ENCODE measurements at places on chromosomes 4 and X. TPM values are rescaled to one million over a fixed set of nuclear protein-coding genes. Genes with fewer than 3 reads are reported as not detected.

PCDH19 gene
- not detected for total RNA-seq

- peaks cover 8% of the 10 kb centered on the region for H3K27me3 ChIP-seq
- no peak overlapping the region for H3K4me3 ChIP-seq
- no peak overlapping the region for H3K27ac ChIP-seq
- no peaks in the 10 kb centered on the region for H3K36me3 ChIP-seq
- H3K4me1 ChIP-seq = no peaks in the 10 kb centered on the region
- DNase-seq = no peak
Measured at GRCh38 chr4:76494243-76494642, 59.2 kb downstream of the SHROOM3 start.

DNA sequence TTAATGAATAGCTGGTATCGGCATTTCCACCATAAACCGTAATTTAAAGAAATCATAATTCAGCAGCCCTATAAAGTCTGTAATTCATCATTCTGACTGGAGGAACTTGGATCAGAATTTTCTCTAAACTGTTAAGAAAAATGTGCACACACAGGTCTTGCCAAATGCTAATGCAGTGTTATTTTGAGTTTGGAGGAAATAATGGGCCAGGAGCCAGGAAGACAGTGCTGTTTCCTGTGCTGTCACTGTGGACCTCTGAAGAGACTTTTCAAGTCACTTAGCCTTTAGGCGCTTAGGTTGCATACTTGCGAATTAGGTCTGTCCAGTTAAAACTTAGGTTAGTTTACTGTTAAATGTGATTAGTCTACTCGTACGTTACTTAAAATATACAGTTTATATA, 137.5 kb upstream of the ANXA3 start:
- H3K36me3 ChIP-seq = no peaks in the 10 kb centered on the region
- H3K4me3 ChIP-seq = no peak overlapping the region
- H3K27me3 ChIP-seq = peaks cover 10% of the 10 kb centered on the region
- no peak for DNase-seq

BOD1L1 gene
- 38.3 TPM for total RNA-seq

- H3K27me3 ChIP-seq = peaks cover 2% of the 10 kb centered on the region
- H3K4me3 ChIP-seq = no peak overlapping the region
- no peak for DNase-seq
- H3K4me1 ChIP-seq = no peaks in the 10 kb centered on the region
Measured at GRCh38 chr4:76476571-76476970, 41.5 kb downstream of the SHROOM3 start.

GRCh38 chrX:150872773-150873336, 25.6 kb downstream of the CD99L2 start:
- H3K4me1 ChIP-seq = peaks cover 27% of the 10 kb centered on the region
- H3K27me3 ChIP-seq = no peaks in the 10 kb centered on the region
- H3K4me3 ChIP-seq = no peak overlapping the region
- no peak for DNase-seq

- H3K4me1 ChIP-seq = peaks cover 2% of the 10 kb centered on the region
- H3K27ac ChIP-seq = no peak within 1 kb of the TSS
- DNase-seq = no peak
- peaks cover 46% of the 10 kb centered on the region for H3K27me3 ChIP-seq
- no peak within 1 kb of the TSS for H3K4me3 ChIP-seq
- H3K36me3 ChIP-seq = no peaks in the 10 kb centered on the region
Measured at GRCh38 chrX:10156199-10157031, at the start of gene CLCN4. TSS of gene CLCN4 (plus strand) at chrX:10156975. CDS start at chrX:10185033, 28,058 bp downstream.

- no peak for DNase-seq
- H3K4me3 ChIP-seq = no peak overlapping the region
- no peaks in the 10 kb centered on the region for H3K4me1 ChIP-seq
- H3K36me3 ChIP-seq = no peaks in the 10 kb centered on the region
- peaks cover 12% of the 10 kb centered on the region for H3K27me3 ChIP-seq
Measured at GRCh38 chr4:57044996-57045395, 65.2 kb downstream of the IGFBP7 start.

RTL5 gene
- 0.21 TPM for total RNA-seq

CXCL5 gene
- total RNA-seq = not detected

DNA sequence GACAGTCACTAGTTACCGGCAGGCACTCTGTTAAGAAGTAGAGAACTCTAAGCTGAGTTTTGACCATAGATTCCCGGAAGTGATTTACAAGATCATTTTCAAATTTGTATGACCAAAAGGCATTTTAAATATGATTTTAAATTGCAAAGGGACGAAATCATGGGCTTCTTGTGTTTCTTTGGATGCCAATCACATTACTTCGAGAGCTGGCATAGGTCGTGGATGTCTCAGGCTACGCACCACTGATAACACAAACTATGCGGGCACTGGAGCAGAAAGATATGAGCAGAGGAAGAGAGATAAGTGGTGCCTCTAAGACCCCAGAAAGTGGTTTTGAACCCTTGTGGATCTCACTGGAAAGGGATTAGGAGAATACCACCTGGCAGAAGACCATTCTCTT, 294.2 kb upstream of the FTHL17 start:
- no peak overlapping the region for H3K4me3 ChIP-seq
- no peak overlapping the region for H3K27ac ChIP-seq
- no peaks in the 10 kb centered on the region for H3K36me3 ChIP-seq
- DNase-seq = no peak
- no peaks in the 10 kb centered on the region for H3K27me3 ChIP-seq

- no peaks in the 10 kb centered on the region for H3K36me3 ChIP-seq
- H3K27ac ChIP-seq = peak overlapping the region; percentile 45
- H3K4me3 ChIP-seq = no peak overlapping the region
- no peak for DNase-seq
- H3K27me3 ChIP-seq = peaks cover 3% of the 10 kb centered on the region
Measured at GRCh38 chrX:134634691-134635090, 23.6 kb downstream of the PLAC1 start.

C1QTNF7 gene
- total RNA-seq = not detected

- no peak overlapping the region for H3K27ac ChIP-seq
- no peaks in the 10 kb centered on the region for H3K36me3 ChIP-seq
- no peak overlapping the region for H3K4me3 ChIP-seq
Measured at GRCh38 chr4:60934566-60935295, 265.4 kb upstream of the ADGRL3 start.

GRCh38 chr4:141132072-141132708, 1.1 kb downstream of the RNF150 start:
- H3K4me3 ChIP-seq = peak overlapping the region; percentile 63
- H3K27ac ChIP-seq = no peak overlapping the region
- peaks cover 73% of the 10 kb centered on the region for H3K27me3 ChIP-seq

DNA sequence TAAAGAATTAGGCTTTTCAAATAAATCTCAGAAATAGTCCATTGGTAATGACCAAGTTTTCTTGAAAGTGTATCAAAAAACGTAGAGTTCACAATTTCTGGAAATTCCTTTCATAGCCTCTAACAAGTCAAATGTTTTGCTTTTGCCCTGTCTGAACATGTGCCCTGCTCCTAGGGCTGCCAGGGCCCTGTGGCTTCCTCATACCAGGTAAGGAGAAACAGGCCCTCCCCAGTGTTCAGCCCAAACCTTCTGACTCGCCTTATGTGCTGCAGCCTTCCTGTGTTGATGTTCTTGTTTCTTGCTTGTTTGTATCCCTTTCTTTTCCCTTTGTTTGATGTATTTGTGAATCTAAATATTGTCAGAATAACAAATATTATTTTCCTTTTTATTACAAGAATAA, 146.1 kb upstream of the PACRGL start:
- H3K4me1 ChIP-seq = no peaks in the 10 kb centered on the region
- no peak overlapping the region for H3K27ac ChIP-seq
- no peak for DNase-seq
- no peaks in the 10 kb centered on the region for H3K27me3 ChIP-seq
- no peak overlapping the region for H3K4me3 ChIP-seq

DNA sequence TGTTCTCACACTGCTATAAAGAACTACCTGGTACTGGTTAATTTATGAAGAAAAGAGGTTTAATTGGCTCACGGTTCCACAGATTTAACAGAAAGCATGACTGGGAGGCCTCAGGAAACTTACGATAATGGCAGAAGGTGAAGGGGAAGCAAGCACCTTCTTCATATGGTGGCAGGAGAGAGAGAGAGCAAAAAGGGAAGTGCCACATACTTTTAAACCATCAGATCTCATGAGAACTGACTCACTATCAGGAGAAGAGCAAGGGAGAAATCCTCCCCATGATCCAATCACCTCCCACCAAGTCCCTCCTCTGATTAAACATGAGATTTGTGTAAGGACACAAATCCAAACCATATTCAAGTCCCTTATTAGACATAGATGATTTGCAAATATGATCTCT, 12.3 kb upstream of the RAP2C start:
- H3K4me1 ChIP-seq = peaks cover 5% of the 10 kb centered on the region
- H3K27me3 ChIP-seq = no peaks in the 10 kb centered on the region
- no peak overlapping the region for H3K27ac ChIP-seq
- no peak overlapping the region for H3K4me3 ChIP-seq

DNA sequence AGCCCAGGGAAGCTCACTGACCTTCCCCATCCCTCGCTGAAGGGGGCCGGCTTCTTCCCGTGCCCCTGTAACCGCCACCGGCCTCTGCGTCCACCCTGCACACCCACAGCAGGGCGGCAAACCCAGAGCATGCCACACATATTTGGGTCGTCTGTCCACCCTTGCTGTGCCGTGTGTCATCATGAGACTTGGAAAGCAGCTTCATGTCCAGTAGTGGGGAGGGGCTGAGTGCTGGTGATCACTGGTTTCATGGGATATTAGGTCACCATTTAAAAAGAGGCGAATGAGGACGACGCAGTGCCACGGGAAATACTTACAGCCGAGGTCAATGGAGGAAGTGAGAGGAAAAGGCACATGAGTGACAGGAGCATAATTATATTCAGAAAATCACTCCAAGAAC, 74.8 kb downstream of the HTRA3 start:
- no peak for DNase-seq
- no peak overlapping the region for H3K4me3 ChIP-seq
- no peaks in the 10 kb centered on the region for H3K4me1 ChIP-seq
- H3K36me3 ChIP-seq = no peaks in the 10 kb centered on the region
- H3K27me3 ChIP-seq = no peaks in the 10 kb centered on the region

DNA sequence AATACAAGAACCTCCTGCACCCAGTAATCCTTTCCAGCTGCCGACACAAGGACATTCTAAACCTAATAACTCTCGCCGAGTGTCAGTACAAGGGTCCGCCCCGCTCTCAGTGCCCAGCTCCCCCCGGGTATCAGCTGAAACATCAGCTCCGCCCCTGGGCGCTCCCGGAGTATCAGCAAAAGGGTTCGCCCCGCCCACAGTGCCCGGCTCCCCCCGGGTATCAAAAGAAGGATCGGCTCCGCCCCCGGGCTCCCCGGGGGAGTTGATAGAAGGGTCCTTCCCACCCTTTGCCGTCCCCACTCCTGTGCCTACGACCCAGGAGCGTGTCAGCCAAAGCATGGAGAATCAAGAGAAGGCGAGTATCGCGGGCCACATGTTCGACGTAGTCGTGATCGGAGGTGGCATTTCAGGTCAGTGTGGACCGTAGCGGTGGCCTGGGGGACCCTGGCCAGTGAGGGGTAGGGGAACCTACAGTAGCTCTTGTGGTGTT, at the start of gene MAOA:
Gene MAOA, plus strand, starts transcription at position 295 of the 490 bp plus-strand sequence. Its CDS starts 43 bp downstream, at position 338.
- H3K36me3 ChIP-seq = no peaks in the 10 kb centered on the region
- DNase-seq = peak; percentile 74
- peaks cover 7% of the 10 kb centered on the region for H3K27me3 ChIP-seq
- H3K4me3 ChIP-seq = peak within 1 kb of the TSS; percentile 90
- H3K4me1 ChIP-seq = peaks cover 7% of the 10 kb centered on the region

LDB2 gene
- total RNA-seq = not detected

SLBP gene
- total RNA-seq = 150 TPM

- no peaks in the 10 kb centered on the region for H3K36me3 ChIP-seq
- no peak overlapping the region for H3K27ac ChIP-seq
- no peaks in the 10 kb centered on the region for H3K4me1 ChIP-seq
- no peak for DNase-seq
Measured at GRCh38 chrX:18582910-18583493, 88.9 kb downstream of the RS1 start.

DNA sequence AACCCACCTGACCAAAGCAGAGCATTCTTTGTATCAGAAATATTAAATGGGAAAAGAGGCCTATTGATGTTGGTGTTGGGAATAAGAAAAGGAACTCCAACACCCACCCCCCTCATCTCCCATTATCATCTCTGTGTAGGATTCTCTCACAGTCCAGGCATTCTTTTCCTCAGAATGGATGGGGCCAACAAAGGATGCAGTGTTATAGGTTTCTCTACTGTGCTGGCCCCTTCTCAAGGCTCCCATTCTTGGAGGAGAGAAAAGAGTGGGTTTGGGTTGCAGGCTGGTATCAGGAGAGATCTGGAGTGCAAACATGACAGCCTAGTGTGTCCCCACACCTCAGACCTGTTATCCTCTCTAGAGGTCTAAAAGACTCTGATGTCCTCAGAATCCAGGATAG, 59.6 kb downstream of the UGT8 start:
- H3K27ac ChIP-seq = no peak overlapping the region
- H3K27me3 ChIP-seq = peaks cover 5% of the 10 kb centered on the region
- no peak overlapping the region for H3K4me3 ChIP-seq
- DNase-seq = no peak
- no peaks in the 10 kb centered on the region for H3K4me1 ChIP-seq

ADH1B gene
- total RNA-seq = not detected

TEX13C gene
- total RNA-seq = not detected

DNA sequence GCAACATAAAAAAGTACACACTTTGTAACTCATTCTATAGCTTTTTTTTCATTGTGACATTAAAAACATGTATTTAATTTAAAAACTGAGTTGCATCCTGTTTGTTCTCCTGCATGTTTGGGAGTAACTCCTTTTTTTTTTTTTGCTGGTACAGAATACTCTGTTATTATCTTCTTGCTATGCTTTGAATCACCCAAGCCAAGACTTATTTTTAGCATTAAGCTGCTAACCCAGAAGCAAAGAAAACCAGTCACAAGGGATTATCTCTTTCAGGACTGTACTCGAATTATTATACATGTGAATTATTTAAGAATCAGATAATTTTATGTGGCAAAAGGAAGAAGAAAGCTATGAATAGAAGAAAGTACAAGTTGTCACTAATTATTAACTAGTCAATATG, 194.9 kb downstream of the ADAMTS3 start:
- no peaks in the 10 kb centered on the region for H3K27me3 ChIP-seq
- no peaks in the 10 kb centered on the region for H3K4me1 ChIP-seq
- no peak for DNase-seq
- no peak overlapping the region for H3K27ac ChIP-seq
- H3K36me3 ChIP-seq = no peaks in the 10 kb centered on the region

NPNT gene
- 0.12 TPM for total RNA-seq

DNA sequence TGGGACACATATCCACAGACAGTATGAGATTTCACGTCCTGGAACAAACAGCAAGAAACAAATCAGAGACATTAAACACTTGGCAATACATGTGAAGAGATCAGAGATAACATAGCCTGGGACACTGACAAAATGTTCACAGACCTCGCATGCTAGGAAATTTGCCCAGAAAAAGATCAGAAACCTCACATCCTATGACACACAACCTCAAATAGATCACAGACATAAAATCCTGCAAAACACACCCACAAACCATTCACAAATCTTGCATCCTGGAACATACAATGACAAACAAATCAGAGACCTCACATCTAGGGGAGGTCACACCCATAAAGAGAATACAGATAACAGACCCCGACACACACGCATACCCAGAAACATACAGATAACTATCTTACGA, 18.0 kb downstream of the SUV39H1 start:
- peak overlapping the region; percentile 95 for H3K27ac ChIP-seq
- no peaks in the 10 kb centered on the region for H3K27me3 ChIP-seq
- peaks cover 73% of the 10 kb centered on the region for H3K4me1 ChIP-seq

All from activated CD4-positive, alpha-beta T cell treated with anti-CD3 and anti-CD28 coated beads, Interleukin-2, amount 10 ng/mL, durations not matched to agents 24 days and 14 days (primary cell).